Natural killer cell (primary cell): ENCODE measurements at places on chromosomes 13 and 19. TPM values are rescaled to one million over a fixed set of nuclear protein-coding genes. Genes with fewer than 3 reads are reported as not detected.

DNA sequence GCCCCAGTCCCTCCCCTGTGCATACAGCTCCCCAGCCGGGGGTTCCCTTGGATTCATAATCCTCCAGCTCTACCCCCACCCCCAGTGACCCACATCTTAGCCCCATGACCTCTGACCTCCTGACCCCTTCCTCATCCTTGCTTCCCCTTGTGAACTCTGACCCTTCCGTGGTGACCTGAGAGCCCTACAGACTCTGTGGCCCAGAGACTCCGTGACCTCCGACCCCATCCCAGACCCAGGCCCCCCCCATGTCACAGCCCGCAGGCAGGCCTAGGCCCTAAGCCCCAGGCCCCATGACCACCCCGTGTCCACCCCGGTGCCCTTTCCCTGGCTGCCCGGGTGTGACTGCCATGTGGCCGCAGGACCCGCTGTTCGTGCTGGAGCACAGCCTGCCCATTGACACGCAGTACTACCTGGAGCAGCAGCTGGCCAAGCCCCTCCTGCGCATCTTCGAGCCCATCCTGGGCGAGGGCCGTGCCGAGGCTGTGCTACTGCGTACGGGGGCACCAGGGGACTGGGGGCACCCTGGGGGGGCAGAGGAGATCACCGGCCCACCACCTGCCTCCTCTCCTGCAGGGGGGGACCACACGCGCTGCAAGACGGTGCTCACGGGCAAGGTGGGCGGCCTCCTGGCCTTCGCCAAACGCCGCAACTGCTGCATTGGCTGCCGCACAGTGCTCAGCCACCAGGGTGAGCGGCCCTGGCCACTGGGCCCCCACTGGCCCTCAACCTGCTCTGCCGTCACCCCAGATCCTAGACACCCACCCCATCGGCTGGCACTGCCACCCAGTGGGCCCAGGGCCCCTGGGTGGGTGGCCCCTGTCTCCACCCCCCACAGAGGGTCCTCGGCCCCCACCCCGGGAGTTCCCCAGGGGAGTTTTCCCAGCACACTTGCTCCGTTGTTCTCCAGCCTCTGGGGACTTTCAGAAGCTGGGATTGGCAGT lies 2.4 kb upstream of the SPIB start:
- no peak overlapping the region for H3K4me3 ChIP-seq
- peaks cover 6% of the 10 kb centered on the region for H3K27me3 ChIP-seq
- H3K36me3 ChIP-seq, result no peaks in the 10 kb centered on the region
- DNase-seq, result no peak

- no peak overlapping the region for H3K4me3 ChIP-seq
- no peaks in the 10 kb centered on the region for H3K4me1 ChIP-seq
- no peaks in the 10 kb centered on the region for H3K36me3 ChIP-seq
- no peak for DNase-seq
- H3K27ac ChIP-seq, result no peak overlapping the region
These were observed 146.9 kb downstream of the DCLK1 start for GRCh38 chr13:35984287-35984686.

DNA sequence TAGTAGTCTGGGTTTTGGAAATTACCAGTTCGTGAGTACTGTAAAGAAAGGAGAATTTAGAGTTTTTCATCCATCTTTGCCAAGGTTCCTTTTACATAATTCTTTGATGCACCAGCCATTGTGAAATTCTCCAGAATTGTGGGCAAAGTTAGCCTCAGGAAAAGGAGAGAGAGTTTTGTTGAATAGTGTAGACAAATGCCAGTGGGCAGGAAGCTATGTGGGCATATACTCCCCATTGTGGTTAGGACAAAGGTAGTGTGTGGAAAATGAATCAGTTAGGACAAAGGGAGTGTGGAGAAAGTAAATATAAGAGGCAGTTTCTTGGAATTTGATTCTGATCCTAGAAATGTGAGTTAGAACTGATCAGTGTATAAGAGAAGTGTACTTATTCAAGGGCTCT lies 67.9 kb downstream of the PCCA start:
- H3K36me3 ChIP-seq, result peaks cover 2% of the 10 kb centered on the region
- H3K27ac ChIP-seq, result no peak overlapping the region
- no peaks in the 10 kb centered on the region for H3K27me3 ChIP-seq
- H3K4me1 ChIP-seq, result no peaks in the 10 kb centered on the region

ZNF701 gene
- 28.4 TPM for total RNA-seq

DNA sequence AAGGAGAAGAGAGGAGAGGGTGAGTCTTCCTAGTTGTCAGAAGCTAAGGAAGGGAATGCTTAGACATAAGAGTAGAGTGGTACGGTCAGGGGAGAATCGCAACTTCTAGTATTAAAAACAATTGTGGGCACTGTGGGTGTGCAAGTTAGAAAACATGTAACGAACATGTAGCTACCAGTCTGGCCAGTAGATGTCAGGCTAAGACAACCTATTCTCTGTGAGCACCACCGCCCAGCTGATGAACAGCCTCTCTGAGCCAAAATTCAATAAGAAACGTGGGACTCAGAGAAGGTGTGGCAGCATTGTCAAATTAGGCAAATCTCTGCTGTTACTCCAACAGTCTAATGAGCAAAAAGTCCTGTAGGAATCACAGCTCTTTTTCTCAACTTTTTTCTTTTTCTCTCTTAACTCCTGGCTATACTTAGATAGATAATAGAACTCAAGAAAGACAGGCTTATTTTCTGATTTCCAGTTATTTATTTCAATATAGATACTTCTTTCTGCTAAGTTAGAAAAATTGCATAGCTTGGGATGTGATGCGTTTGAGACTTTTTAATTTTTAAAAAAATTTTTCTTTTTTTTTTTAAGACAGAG lies 186.2 kb downstream of the USP12 start:
- peak; percentile 48 for DNase-seq
- no peak overlapping the region for H3K4me3 ChIP-seq
- H3K27me3 ChIP-seq, result no peaks in the 10 kb centered on the region
- no peak overlapping the region for H3K27ac ChIP-seq

DNA sequence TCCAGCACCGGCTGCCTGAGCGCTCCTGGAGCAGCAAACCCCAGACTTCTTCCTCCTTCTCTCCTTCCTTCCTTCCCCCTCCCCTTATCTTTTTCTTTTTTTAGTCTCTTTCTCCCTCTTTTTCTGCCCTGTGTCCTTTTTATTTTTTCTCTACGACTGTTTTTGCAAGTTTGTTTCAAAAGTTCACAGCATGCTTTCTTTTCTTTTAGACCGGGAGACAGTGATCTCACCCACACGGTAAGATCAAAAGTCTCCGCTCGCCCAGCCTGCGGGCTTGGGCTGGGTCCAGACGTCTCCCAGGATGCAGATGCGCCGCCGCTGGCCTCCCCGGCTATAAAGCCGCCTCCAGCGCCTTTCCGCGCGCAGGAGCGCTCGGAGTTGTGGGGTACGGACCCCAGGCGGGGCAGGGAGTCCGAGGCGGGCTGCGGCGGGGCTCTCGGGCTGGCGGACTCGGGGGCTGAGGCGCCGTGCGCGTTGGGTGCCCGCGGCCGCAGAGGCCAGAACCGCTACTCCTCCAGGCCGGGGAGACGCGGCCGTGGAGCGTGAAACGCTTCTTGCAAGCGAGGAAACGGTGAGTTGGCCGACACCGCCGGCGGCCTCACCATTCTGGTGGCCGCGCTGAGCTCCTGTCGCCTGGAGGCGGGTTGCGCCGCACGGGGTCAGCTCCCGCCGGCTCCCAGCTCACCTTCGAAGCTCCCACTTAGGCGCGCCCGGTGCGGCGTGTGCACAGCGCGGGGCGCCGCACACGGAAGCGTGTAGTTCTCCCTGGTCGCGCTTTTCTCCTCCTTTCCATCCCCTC lies 2.0 kb upstream of the TSHZ3 start:
- no peaks in the 10 kb centered on the region for H3K36me3 ChIP-seq
- H3K4me1 ChIP-seq, result peaks cover 61% of the 10 kb centered on the region
- no peak overlapping the region for H3K27ac ChIP-seq
- no peak for DNase-seq
- peaks cover 65% of the 10 kb centered on the region for H3K27me3 ChIP-seq
- H3K4me3 ChIP-seq, result peak overlapping the region; percentile 32

GRCh38 chr19:52022193-52022592 lies 6.0 kb downstream of the ZNF614 start:
- peaks cover 68% of the 10 kb centered on the region for H3K36me3 ChIP-seq
- no peaks in the 10 kb centered on the region for H3K27me3 ChIP-seq
- DNase-seq, result no peak
- H3K27ac ChIP-seq, result no peak overlapping the region
- H3K4me3 ChIP-seq, result no peak overlapping the region

DNA sequence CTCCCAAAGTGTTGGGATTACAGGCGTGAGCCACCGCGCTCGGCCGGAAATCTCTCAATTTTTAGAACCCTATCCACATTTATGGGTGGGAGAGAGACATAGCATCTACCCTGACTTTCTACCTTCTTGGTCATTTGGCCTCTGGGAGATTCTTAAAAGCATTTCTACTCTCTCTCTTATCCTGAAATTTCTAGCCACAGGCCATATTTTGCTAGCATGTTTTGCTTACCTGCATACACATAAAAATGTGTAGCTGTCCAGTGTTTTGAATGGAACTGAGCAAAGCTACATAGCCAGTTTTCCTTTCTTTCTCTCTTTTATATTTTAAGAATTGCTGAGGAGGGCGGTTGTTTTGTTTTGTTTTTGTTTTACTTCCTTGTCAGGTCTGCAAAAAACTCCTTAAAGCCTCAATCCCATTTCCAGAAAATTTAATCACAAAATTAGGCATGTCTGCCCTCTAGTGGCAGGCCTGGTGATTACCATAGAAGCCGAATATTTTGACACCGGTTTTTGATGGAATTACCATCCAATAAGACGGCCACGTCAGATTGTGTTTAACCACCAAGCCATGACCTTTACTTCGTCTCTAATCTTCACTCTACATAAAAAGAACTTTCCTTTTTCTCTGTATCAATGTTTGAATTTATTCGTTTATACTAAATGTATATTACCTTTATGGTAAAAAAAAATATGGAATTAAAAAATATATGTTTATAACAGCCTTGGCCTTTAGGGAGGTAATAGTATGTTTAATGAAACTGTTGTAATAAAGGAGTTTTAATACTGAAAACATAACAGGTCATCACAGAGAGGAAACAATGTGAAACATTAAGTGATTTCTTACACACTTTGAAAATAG lies 34.4 kb upstream of the OXGR1 start:
- H3K4me3 ChIP-seq, result no peak overlapping the region
- no peaks in the 10 kb centered on the region for H3K36me3 ChIP-seq
- H3K27ac ChIP-seq, result no peak overlapping the region
- no peaks in the 10 kb centered on the region for H3K4me1 ChIP-seq
- no peak for DNase-seq

- H3K4me1 ChIP-seq, result no peaks in the 10 kb centered on the region
- H3K4me3 ChIP-seq, result no peak overlapping the region
- H3K36me3 ChIP-seq, result no peaks in the 10 kb centered on the region
- H3K27me3 ChIP-seq, result no peaks in the 10 kb centered on the region
- H3K27ac ChIP-seq, result no peak overlapping the region
These were observed 29.5 kb upstream of the MUC16 start for GRCh38 chr19:9039728-9040127.

FAM216B gene
- not detected for total RNA-seq

DNA sequence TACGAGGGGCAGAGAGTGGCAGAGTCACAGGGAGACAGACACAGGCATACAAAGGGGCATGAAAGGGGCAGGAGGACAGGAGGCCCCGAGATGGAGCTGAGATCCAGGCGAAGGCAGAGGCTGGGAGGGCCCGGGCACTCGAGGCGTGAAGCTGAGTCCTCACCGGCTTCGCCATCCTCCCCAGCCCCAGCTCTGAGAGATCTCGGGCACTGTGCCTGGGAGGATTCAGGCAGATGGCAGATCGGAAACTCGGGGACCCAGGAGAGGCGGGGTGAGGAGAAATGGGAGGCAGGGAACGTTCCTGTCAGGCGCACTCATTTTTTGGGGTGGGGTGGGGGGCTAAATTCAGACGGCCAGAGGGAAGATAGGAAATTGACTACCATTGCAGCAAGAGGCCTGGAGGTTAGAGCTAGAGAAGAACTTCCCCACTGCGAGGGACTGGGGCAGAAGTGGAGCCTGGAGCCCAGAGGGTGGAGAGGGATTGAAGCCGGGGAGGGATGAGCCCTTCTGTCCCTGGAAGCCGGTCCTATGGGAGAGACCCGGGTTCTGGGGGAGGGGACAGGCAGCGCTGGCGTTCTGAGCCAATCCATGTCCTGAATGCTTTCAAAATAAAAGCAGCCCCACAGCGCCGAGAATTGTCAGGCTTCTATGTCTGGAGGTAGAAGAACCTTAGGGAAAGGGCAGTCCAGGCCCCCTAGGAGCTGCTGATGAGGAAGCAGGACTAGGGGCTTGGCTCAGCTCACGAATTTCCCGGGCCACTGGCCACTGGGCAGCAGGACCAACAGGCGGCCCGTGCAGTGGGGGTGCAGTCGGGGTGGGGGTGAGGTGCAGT lies 12.6 kb downstream of the LRRC4B start:
- H3K27ac ChIP-seq, result no peak overlapping the region
- DNase-seq, result no peak
- peaks cover 13% of the 10 kb centered on the region for H3K4me1 ChIP-seq
- peaks cover 12% of the 10 kb centered on the region for H3K27me3 ChIP-seq
- no peaks in the 10 kb centered on the region for H3K36me3 ChIP-seq

LRG1 gene
- total RNA-seq, result 1.8 TPM

CA11 gene
- 11.9 TPM for total RNA-seq

- H3K4me3 ChIP-seq, result no peak overlapping the region
- no peaks in the 10 kb centered on the region for H3K4me1 ChIP-seq
- H3K36me3 ChIP-seq, result no peaks in the 10 kb centered on the region
These were observed 351.7 kb downstream of the SPRY2 start for GRCh38 chr13:79989217-79989661.

DIAPH3 gene
- total RNA-seq, result 0.98 TPM

CD177 gene
- not detected for total RNA-seq

- no peak for DNase-seq
- peaks cover 5% of the 10 kb centered on the region for H3K36me3 ChIP-seq
- H3K4me3 ChIP-seq, result no peak overlapping the region
- H3K27me3 ChIP-seq, result no peaks in the 10 kb centered on the region
These were observed 24.4 kb downstream of the UBAC2 start for GRCh38 chr13:99225078-99225477.

DNA sequence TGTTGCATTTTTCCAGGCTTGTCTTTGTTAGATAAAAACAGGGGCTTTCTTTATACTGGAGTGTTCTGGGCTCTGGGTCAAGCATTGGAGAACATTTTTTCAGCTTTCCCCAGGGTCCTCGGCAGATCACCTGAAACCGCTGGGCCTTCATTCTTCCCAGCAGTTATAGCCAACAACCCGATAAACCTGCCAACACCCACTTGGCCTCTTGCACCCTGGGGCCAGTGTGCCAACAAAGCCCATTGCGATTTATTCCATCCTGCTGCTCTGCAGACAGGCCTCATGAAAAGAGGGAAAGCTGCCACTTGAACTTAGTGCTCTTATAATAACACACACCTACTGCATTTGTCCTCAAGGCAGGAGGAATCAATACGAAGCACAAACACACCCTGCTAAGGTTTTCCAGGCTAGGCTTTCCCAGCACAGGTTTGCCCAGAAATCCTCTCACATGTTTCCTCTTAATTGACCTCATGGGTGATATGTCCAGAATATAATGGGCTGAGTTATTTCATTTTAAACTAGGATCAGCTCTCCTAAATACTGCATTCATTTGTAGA lies 669.3 kb downstream of the LIG4 start:
- H3K27me3 ChIP-seq, result no peaks in the 10 kb centered on the region
- no peak overlapping the region for H3K4me3 ChIP-seq
- DNase-seq, result no peak
- H3K4me1 ChIP-seq, result no peaks in the 10 kb centered on the region

BAX gene
- total RNA-seq, result 117 TPM

GRCh38 chr13:98869408-98870090 lies 108.3 kb downstream of the DOCK9 start:
- peaks cover 46% of the 10 kb centered on the region for H3K36me3 ChIP-seq
- H3K4me1 ChIP-seq, result no peaks in the 10 kb centered on the region
- H3K27ac ChIP-seq, result no peak overlapping the region
- no peaks in the 10 kb centered on the region for H3K27me3 ChIP-seq

PSPN gene
- total RNA-seq, result 1.0 TPM

ATP12A gene
- not detected for total RNA-seq

CTU1 gene
- 6.5 TPM for total RNA-seq

GJB6 gene
- 0.26 TPM for total RNA-seq

NUMBL gene
- total RNA-seq, result 9.9 TPM

GRCh38 chr13:113801289-113801961 lies 42.4 kb downstream of the TMEM255B start:
- H3K4me3 ChIP-seq, result no peak overlapping the region
- no peaks in the 10 kb centered on the region for H3K36me3 ChIP-seq
